ENCODE measurements at places on chromosomes 4 and X.
A peak's percentile ranks its signal among the peaks of the same experiment; 100 is the strongest.

DNA sequence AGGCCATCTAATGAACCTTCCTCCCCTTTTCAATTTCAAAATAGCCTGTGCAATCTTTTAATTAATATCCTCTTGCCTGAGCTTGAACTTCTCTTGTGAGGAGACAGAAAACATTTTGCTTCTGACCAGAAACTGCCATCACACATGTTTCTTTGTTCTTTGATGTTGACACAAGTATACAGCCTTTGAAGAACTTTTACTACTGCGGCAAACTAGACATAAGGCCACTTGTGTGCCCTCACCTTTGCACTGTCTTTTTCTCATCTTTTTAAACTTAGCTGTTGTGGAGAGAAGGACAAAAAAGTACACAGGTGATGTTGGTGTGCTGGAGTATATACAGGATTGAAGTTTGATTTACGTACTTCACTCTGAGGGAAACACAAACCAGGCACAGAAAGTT lies 116.3 kb upstream of the C1GALT1C1 start:
- no peak for DNase-seq

DNA sequence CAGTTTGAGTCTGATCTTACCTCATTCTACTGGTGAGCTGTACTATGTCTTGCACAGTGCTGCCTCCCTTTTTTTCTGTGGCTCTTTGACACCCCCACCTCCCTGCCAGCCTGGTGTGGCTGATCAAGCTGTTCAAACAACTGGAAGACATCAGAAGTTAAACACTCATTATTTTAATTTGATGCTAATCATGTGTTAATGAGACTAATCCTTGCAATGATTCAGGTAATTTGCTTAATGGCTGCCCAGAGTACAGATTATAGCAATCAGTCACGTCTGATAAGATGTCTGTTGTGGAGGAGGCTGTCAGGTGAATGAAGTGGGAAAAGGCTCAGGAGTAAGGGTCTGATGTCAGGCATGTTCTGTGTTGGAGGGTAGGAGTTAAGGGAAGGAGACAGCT lies 87.4 kb upstream of the GK2 start:
- DNase-seq: no peak

- DNase-seq: no peak
These were observed 459.7 kb downstream of the IL15 start for GRCh38 chr4:142095886-142096605.

DNA sequence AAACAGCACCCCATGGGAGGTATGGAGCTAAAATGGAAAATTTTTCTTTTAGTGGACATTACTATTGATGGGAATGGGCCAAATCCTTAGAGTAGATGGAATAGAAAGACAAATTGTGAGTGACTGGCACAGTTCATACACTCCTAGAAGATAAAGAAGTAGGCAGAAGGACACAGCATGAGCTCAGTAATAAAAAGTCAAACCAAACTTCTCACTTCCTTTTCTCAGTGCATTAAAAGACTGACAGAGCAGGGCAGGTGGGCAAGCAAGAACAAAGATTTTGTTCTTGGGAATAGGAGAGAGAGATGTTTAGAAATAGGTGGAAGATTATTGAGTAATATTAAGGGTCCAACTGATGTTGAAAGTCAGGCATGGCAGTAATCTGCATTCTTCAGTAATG lies 132.5 kb downstream of the ATP10D start:
- no peak for DNase-seq

GRCh38 chr4:34362654-34363053 lies 1881.7 kb downstream of the ARAP2 start:
- DNase-seq: no peak

- peak; percentile 76 for DNase-seq
These were observed 1.8 kb downstream of the RAP2C start for GRCh38 chrX:132217203-132218073.

GRCh38 chr4:7552466-7552865 lies 117.7 kb upstream of the PSAPL1 start:
- no peak for DNase-seq

GRCh38 chrX:14003876-14004425 lies 25.7 kb downstream of the GEMIN8 start:
- no peak for DNase-seq

DNA sequence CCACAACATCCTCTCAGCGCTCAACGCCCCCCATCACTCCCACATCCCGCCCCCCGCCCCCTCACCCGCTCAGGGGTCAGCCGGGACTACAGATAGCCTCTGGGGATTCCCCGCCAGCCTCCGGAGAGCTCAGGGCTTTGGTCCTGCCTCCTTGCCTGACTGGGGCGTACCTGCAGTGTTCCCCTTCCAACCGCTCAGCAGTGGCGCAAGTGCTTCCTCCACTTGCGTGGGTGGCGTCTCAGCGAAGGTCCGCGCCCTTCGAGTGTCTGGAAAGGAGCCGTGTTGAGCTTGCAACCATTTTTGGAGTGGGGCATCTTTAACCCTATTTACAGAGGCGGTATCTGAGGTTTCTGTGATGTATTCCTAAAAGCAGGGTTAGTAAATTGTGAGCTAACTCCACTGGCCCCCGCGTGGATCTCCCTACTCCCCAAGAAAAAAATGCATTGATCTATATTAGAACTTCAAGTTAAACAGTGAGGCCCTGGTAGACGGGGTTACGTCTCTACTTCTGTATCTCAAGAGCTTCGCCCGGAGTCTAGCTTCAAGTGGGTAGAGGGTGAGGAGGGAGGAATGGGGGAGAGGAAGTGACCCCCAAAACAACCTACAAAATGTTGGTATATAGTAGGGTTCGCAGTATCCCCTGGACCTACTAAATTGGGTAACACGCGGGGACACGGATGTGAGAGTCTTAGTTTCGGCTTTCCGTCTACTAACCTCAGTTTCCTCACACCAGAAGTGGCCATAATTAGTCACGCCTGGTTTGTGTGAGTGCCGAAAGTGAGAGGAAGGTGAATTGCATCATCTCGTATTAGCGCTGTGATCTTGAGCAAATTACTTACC lies 16.1 kb downstream of the NKX3-2 start:
- no peak for DNase-seq

DNA sequence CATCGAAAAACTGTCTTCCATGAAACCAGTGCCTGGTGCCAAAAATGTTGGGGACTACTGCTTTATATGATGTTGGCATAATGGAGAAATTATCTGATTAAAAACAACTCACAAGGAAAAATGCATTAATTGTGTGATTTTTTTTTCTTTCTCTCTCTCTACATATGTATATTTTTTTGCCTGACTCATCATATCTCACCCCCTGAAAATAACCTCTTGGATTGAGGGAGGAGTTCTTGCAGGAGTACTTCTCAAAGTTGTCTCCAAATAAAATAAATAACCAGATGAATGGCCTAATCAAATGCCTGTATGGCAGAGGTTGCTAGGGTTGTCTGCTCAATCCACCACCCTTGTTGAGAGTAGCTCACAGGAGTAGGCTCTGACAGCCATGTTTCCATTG lies 19.9 kb upstream of the TNIP3 start:
- DNase-seq: no peak

DNA sequence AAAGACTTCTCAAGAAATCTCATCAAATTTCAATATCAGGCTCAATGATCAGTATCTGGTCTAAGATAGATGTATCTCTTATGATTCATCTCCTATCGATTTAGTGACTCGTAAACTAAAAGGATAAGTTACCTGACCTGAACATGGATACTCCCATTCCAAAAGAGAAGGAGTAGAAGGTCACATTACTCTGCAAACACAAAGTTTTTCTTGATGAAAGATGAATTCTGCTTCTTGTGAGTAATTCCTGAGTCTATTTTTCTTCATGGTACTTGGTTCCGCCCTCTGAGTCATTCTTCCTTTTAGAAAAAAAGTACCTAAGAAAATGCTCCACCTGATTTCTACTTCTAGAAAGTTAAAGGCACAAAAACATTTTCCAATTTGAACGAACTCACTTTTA lies 223.1 kb upstream of the SLIT2 start:
- DNase-seq: no peak

DNA sequence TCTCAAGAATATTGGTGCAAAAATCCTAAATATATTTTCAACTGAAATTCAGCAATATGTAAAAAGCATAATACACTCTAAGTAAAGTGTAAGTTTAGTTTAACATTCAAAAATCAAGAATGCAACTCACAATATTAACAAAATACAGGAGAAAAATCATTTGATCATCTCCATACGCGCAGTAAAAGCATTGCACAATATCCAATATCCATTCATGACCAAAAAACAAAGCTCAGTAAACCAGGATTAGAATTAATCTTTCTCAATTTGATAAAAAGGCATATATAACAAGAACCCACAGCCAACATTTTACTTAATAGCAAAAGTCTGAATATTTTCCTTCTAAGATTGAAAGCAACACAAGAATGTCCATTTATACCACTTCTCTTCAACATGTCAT lies 48.3 kb upstream of the C4orf54 start:
- no peak for DNase-seq

GRCh38 chrX:319579-320125 lies 1.1 kb upstream of the GTPBP6 start:
- DNase-seq: no peak

- no peak for DNase-seq
These were observed 35.1 kb upstream of the PPP2R3B start for GRCh38 chrX:421646-422391.

- DNase-seq: no peak
These were observed 91.0 kb downstream of the PDE5A start for GRCh38 chr4:119537586-119537985.

DNA sequence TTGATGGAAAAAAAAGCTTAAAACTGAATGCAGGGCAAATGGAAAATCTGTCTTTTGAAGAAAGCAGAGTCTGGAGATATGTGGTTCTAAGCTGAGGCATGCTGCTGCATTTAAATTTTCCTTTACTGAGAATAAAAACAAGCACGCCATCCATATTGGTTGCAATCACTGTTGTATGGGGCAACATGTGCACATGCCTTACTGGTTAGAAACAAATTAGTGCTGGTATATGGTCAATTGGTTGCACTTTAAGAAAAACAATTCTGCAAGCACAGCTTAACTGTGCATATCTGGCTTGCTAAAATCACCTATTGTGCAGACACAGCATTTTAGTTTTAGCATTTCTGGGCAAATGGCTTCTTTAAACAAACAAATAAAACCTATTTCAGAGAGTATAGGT lies 239.1 kb downstream of the NDST4 start:
- DNase-seq: no peak

DNA sequence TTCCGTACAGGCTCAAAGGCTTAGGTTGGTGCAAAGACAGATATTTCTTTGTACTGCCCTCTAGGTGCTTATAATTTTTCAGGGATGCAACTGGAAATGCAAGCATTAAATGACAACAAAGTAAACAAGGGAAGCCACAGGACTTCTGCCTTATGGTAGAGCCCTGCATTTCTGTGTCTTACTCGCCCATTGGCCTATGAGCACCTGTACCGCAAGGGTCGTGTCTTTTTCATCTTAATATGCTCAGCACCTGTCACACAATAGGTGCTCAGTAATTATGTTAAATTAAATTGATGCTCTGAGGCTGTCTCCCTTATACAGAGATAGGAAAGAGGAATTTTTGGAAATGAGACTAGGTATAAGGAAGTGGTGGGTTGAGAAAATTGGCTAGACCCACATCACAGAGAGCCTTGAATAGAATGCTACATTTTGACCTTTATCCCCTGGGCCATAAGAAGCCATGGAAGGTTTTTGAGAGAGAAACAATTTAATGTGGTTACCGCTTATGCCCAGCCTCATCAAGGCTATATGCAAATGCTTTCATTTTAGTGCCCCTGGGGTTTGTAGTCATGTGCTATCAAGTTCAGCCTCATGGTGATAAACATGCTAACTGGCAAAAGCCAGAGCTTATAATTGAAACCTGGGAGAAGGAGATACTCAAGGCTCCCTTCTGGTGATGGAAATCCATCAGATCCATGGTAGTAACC lies 16.3 kb downstream of the VSIG4 start:
- no peak for DNase-seq

DNA sequence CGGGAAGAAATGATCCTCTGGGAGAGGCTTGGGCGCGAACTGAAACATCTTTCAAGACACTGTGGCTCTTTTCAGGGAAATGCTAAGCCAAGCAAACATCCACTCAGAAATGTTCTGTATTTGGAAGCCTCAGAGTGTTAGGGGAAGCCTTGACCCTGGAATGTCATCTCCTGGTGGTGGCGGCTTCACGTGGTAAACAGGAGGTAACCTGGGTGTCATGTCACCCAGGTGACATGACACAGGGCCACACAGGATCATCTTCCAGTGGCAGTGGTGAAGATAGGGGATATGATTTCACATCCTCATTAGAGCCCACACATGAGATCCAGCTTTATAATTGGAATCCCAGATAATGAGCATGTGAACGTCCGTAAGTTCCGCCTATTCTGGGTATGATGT lies 140.0 kb downstream of the TBL1X start:
- no peak for DNase-seq

- DNase-seq: no peak
These were observed 19.7 kb downstream of the FABP2 start for GRCh38 chr4:119302073-119302832.

GRCh38 chr4:102604222-102604940 lies 103.2 kb downstream of the NFKB1 start:
- no peak for DNase-seq

GRCh38 chr4:107153228-107153627 lies 117.1 kb upstream of the DKK2 start:
- DNase-seq: no peak

GRCh38 chr4:41334182-41334581 lies 77.5 kb downstream of the UCHL1 start:
- DNase-seq: no peak

DNA sequence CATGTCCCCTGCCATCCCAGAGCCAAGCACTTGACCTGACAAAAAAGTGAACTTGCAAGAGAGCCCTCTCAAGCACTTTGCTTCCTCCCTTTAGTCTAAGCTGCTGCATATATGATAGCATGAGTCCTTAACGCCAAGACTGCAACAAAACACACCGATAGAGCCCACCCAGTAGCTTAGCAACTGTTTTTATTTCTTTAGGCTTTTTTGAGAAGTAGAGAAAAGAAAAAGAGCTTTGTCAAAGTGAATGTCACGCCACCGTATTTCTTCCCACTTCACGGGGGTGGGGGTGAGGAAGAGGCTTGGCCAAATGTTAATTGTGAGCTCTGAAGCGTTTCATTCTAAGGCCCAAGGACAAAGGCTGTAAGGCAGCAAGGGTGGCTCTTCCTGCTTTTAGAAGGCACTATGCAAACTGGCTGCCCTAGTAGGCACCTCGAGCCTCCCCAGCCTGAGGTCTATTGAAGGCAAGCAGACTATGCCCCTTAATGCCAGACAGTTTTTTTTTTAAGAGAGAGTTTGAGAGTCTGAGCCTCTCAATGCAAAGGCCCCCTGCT lies 138.6 kb downstream of the HS6ST2 start:
- DNase-seq: no peak

DNA sequence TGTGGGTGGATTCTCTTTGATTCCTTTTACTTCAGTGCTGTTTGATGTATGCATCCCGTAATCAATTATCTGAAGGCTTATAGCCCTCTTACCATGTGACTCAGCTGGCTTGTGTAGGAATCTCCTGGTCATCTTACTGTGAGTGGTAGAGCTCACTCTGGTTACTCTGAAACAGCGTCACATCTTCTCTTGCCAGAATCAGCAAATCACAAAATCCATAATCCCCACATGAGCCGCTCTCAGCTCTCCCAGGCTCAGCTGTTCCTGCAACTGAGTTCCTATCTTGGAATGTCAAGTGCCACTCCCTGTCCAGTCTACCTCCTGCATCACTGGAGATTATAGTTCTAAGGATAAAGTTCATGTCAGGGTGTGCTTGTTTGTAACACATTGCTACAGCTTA lies 278.0 kb downstream of the FBXO8 start:
- DNase-seq: no peak

- DNase-seq: no peak
These were observed 21.1 kb upstream of the STIM2 start for GRCh38 chr4:26839534-26839951.

All from stimulated activated CD8-positive, alpha-beta memory T cell treated with anti-CD3 and anti-CD28 coated beads, Interleukin-7, amount 100 ng/mL, for 4 hours (primary cell).